ENCODE measurements at places on chromosomes 6 and 20.
A peak's percentile ranks its signal among the peaks of the same experiment; 100 is the strongest.

DNA sequence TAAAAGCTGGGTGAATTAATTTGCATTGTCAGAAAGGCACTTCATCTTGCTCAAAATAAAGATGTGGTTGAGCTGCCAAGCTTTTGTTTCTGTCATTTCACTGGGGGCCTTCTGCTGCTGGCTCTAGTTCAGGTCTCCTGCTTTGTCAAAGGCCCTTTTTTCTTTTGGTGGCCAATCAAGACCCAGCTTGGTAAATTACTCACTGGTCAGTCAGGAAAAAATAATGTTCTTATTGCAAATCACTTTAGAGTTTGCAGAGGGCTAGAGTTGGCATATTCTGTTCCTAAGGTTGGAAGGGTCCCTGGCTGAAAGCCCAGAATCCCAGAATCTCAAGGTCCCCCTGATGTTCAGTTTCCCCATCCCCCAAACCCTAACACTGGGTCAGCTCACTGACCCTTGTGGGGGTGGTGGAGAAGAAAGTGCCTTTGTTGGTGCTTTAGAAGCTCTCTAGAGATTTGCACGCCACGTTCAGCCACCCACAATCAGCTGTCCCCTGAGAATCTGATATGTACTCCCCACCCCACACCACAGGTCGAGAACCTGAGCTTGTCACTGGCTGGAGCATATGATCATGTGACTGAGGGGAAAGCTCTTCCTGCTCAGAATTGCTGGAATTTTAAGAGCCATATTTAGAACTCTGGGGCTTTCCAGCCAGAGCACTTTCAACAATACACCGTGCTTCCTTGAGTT lies 21.7 kb upstream of the BNIP5 start:
- peak; percentile 26 for DNase-seq

GRCh38 chr6:7526755-7527154 lies 14.7 kb upstream of the DSP start:
- DNase-seq, result no peak

DNA sequence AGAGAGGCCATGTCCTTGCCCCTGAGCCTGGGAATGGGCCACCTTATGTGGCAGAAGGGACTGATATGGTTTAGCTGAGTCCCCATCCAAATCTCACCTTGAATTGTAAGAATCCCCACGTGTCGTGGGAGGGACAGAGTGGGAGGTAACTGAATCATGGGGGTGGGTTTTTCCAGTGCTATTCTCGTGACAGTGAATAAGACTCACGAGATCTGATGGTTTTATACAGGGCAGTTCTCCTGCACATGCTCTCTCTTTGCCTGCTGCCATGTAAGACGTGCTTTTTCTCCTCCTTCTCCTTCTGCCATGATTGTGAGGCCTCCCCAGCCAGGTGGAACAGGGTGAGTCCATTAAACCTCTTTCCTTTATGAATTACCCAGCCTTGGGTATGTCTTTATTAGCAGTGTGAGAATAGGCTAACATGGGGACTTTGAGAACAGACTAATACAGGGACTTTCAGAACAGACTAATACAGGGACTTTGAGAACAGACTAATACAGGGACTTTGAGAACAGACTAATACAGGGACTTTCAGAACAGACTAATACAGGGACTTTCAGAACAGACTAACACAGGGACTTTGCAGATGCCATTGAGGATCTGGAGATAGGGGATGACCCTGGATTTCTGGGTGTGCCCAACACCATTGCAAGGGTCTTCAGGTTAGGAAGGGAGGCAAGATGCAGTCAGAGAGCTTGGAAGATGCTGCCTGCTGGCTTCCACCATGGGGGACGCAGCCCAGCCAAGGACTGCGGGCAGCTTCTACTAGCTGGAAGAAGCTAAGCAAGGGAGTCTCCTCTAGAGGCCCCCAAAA lies 86.9 kb downstream of the RAMACL start:
- no peak for DNase-seq

DNA sequence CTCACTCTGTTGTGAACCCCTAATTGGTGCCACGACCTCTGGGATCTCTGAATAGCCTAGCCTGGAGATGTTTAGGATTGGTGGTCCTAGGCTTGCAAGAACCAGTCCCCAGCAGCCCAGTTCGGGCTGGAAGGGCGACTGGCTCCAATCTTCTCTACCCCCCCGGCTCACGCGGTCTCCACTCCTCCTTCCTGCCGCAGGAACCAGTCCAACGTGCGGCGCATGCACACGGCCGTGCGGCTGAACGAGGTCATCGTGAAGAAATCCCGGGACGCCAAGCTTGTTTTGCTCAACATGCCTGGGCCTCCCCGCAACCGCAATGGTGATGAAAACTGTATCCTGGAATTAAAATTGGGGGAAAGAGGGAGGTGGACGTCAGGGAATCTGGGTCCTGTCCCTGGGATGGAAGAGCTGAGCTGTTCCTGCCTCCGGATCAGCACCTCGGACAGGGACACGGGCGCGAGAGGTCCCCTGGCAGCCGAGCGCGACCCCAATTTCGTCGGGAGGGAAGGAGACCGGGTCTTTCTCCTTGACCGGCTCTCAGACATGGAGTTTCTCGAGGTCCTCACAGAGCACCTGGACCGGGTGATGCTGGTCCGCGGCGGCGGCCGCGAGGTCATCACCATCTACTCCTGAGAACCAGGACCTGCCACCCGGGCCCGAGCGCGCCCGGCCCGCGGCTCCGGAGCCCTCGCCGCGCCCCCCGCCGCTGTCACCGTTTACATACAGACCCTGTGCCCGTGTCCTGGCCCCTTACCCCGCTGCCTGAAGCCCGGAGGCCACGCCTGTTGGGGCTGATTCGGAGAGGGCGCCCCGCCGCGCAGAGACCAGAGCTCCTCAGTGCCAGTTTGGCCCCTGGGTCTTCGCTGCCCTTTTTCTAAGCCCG lies 28.2 kb downstream of the SLC12A5 start:
- DNase-seq, result no peak

GRCh38 chr6:155232848-155233247 lies 31.0 kb upstream of the CLDN20 start:
- no peak for DNase-seq

DNA sequence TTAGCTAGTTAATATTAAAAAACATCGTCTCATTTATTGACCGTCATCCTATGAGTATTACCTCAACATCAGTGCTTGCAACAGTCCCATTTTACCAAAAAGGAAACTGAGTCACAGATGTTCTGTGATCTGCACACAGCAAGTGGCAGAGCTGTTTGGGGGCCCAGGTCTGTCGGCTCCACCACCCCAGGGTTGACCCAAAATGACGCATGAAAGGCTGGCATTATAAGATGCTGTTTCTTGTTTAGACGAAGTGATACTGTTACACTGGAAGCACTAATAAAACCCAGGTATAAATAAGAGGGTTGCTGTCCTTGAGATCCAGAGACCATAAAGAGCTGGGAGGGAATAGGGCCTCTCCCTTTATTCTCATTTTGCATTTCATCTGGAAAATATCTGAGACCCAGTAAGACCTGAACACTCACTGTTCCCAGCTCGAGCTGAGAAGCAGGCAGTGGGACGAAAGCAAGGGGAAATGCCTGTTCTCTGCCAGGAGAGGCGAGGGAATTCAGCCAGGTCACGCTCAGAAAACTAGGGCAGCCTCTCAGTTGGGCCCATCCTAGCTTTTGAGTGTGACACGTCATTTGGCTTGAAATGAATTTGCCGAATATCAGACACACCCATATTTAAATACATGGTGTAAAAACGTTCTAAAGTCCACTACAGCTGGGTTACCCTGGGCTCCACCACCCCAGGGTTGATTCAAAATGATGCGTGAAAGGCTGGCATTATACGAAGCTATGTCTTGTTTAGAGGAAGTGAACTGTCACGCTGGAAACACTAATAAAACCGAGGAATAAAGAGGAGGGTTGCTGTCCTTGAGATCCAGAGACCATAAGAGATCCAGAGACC lies 1.4 kb upstream of the MICAL1 start:
- DNase-seq, result no peak

GRCh38 chr6:17768388-17768787 lies 61.7 kb upstream of the NUP153 start:
- DNase-seq, result no peak

DNA sequence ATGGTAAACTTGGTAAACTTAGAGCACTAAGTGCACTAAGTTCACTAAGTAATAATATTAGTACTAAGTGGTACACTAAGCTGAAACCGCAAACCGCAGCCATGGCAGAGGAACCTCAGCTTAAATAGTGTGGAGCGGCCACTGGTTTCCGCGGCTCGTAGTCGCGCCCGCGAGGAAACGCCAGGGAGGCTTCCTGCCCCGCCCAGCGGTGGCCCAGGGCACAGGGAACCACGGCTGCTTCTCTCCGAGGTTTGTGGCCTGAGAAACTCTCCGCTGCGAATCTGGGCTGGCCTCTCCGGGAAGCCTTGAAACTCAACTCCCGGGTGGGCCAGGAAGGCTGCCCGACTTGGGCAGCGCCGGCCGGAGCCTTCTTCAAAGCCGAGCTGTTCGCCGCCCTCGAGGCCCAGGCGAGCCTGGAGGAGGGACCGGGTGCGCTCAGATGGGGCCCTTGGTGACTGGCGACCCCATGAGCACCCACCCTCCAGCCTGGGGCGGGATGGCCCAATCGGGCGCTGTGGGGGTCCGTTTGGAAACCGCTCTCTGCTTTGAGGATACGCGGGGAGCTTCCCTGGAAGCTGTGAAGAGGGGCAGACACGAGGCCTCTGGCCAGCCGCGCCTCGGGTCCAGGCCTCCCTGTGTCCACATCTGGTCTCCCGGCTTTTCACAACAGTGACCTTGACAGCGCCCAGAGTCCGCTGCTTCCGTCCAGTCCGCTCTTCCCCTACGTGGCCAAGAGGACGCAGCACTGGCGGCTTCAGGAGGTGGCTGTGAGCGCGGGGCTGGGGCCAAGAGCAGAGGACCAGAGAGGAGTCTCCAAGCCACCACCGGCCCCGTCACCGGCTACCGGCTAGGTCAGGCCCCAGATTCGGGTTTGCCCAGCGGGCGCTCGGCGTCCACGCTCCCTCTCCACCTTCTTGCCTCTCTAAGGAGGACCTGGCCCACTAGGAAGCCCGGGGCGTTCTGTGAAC lies 25.4 kb upstream of the HLA-E start:
- no peak for DNase-seq

DNA sequence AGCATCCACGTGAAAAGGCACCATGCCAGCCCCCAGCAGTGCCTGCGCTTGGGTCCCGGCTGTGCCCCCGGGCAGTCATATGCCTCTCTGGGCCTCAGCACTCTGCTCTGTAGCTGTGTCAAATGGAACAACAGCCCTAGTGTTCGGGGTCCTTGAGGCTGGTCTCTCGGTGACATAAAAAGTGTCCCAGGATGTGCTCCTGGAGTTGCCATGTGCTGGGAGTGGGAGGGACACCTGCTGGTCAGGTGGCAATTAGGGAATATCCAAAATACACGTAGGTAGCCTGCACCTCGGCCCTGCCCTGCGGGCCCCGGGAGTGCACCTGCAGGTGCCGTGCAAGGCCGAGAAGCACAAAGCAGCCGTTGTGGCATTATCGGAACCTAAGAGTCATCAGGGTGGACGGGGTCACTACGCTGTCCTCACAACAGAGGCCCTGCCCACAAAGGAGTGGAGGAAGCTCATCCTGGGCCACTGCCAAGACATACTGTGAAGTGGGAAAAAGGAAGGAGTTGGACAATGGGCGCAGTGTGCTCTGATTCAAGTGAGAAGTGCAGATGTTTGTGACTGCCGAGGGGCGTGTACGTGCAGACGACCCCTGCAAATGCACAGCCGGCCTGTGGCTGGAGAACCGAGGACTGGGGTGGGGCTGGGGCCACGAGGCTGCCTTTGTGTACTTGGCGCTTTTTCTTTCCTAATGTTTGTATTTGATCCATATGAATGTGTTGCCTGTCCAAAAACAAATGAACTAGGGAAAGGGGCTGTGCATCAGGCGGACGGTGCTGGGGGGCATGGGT lies 24.6 kb downstream of the SLCO4A1 start:
- no peak for DNase-seq

All from nucleus accumbens (tissue), 56 donors.